Left forelimb (tissue), 1 donor: ENCODE measurements at places on chromosomes 13 and 19.

DNA sequence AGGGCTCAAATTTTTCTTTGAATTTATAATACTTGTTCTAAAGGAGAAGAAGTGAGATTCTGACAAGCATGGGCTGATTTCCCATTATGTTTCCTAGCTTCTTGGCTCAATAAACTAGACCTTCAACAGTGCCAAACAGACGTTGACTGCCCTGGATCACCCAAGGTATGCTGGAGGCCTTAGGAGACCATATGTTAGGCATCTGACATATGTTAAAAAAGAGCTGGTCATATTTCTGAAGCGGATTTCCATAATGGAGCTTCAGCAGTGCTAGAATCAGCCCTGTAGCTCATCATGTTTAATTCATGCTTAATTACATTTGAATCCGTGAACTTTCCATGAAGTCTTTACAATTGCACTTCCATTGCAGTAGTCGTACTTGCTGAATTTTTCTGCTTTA is 653.3 kb downstream of the DIAPH3 start:
- DNase-seq: no peak

GRCh38 chr19:45448887-45449299 is 18.9 kb upstream of the FOSB start:
- DNase-seq: peak; percentile 64

DNA sequence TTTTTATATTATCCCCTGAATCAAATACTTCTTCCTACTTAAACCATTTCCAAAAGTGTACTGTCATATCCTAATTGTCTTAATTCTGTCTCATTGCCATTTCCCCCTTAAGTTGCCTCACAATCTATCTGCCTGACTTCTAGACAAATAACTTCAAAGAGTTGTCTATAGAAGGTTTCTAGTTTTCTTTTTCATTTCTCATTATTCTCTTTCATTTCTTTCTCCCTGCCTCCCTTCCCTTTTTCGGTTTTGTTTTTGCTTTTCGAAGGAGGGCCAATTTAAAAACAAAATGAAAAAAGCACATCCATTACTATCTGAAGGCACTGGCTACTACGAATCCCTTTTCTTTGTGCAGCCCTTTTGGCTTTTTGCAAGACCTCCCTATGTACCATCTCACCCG is 367.2 kb downstream of the DNAJC15 start:
- DNase-seq: no peak

- DNase-seq: no peak
These were observed 42.7 kb downstream of the SLAIN1 start for GRCh38 chr13:77740097-77740735.

DNA sequence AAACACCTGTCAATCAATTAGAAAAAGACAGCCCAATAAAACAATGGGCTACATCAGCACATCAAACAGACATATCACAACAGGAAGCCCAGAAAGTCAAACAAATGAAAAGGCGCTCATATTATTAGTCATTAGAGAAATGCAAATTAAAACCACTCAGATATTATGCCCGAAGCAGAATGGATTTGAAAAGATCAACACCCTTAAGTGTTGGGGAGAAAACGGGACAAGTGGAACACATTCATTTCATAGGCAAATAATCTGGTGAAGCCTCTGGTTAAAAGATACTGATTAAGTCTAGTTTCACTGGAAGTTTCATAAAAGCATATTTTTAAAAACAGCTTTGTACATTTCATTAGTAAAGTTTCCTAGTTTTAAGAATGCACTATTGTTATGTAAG is 17.4 kb downstream of the NLRP9 start:
- DNase-seq: no peak

DNA sequence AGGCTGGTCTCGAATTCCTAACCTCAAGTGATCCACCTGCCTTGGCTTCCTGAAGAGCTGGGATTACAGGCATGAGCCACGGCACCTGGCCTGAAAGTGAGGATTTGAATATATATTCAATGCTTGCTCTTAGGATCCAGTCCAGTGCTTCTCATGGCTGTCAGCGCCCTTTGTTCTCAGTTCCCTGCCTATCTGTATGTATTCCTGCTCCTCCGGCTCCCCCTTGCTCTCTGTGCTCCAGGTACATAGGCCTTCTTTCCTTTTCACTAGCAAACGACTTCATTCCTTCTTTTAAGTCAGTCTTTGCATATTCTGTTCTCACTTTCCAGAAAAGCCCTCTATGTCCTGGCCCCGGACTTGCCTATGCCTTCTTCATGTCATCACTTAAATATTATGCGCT is 232.8 kb downstream of the DACH1 start:
- DNase-seq: no peak

- no peak for DNase-seq
These were observed 7.5 kb downstream of the COG3 start for GRCh38 chr13:45472171-45472705.

DNA sequence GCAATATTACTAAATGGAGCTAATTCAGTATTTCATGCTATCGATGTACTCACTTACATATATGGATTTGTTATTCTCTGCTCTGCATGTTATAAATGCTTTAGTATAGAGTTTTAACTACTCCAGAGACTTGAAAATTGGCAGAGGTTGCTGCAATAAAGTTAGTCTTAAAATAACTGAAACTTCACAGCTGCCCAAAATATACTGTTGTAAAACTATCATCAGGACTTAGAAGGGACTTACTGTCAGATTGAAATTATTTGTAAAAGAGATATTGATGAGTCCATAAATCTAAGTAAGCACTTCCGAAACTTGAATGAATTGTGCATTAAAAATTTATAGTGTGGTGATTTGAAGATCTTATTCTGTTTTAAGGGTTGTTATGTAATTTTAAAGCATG is 1178.2 kb upstream of the PCDH20 start:
- no peak for DNase-seq

DNA sequence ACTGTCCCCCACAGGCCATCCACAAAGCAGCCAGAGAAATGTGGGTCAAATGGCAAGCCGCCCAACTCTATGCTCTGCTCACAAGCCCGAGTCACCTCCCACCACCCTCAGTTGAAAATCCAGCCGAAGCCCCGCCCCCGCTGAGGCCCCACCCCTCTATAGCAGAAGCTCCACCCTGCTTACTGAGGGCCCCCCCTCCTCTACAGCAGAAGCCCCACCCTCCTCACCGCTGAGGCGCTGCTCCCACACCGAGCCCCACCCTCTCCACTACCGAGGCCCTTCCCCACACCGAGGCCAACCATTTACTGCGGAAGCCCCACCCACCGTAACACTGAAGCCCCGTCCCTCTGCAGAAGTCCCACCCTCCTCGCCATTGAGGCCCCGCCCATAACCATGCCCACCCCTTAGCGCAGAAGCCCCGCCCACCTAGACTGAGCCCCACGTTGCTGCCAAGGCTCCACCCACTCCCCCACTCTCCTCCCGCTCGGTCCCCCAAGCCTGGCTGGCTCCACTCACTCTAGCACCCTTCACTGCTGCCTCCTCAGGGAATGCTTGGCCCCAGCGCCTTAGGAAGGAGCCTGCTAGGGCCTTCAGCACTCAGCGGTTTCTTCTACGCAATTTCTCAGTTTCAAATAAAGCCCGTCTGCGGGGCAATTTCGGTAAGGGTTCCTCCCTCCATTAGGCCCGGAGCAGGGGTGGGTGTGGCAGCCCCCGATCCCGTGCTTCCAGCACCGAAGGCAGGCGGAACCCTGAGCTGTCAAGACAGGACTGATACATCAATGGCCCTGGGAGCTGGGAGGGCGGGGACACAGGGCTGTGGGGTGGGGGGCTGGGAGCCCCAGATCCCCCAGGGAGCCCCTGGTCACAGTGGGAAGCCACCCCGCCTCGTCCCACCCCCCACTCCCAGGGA is 9.0 kb upstream of the MYDGF start:
- DNase-seq: no peak

DNA sequence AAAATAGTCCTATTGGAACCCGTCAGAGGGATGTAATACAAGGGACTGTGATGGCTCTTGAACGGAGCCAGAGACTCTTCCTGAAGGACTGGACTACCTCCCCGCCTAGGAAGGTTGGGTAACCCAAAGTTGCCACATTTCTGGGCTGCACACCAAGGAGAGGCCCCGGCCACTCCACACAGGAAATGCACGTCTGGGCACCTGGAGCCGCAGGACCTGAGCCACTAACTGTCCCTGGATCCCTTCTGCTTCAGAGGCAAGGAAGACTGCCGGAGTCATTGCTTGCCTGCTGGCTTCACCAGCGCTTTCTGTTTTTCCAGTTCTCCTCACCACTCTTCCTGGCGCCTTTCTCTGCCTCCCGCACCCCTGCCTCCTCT is 1.2 kb upstream of the FLT1 start:
- DNase-seq: no peak

GRCh38 chr19:1276628-1277022 is 1.3 kb downstream of the FAM174C start:
- no peak for DNase-seq

- DNase-seq: no peak
These were observed 55.9 kb upstream of the LATS2 start for GRCh38 chr13:21117104-21117809.

DNA sequence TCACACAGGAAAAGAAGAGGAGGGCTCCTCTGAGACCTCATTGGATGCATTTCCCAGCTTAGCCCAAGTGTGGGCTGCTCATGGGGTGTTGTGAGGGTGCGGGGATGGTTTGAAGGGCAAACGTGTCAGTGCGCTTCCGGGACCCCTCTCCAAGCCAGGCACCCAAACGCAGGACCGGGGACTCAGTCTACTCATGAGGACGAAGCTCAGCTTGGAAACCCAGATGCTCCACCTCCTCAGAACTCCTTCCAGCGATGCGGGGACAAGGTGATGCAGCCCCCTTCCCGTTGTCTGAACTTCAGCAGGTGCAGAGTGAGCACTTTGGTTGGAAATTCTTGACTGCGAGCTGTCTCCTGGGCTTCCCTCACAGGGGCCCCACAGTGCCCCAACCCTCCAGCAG is 33.1 kb upstream of the MTIF3 start:
- DNase-seq: no peak

DNA sequence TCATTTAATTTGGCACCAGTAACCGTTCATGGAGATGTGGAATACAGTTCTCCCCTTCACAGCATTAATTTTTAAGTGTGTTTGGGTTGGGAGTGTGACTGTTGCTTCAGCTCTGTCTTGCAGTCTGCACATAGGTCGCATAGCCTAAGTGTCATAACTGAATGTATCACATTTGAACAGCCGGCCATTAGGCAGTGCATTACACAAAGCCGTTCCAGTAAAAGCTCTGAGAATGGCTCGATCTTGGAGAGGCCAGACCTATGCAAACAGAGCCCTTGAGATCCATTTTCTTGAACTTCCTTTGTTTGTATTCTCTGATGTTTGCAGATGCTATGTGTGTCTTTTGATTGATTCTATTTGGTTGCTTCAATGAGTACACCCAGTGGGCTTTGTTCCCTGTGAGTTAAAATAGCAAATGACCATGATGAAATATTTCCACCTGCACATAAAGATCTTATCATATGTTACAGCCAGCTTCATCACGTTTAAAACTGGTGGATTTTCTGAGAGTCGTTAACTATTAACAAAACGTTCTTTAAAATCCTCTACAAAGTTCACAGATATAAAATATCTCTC is 1104.9 kb upstream of the SLC10A2 start:
- DNase-seq: no peak

DNA sequence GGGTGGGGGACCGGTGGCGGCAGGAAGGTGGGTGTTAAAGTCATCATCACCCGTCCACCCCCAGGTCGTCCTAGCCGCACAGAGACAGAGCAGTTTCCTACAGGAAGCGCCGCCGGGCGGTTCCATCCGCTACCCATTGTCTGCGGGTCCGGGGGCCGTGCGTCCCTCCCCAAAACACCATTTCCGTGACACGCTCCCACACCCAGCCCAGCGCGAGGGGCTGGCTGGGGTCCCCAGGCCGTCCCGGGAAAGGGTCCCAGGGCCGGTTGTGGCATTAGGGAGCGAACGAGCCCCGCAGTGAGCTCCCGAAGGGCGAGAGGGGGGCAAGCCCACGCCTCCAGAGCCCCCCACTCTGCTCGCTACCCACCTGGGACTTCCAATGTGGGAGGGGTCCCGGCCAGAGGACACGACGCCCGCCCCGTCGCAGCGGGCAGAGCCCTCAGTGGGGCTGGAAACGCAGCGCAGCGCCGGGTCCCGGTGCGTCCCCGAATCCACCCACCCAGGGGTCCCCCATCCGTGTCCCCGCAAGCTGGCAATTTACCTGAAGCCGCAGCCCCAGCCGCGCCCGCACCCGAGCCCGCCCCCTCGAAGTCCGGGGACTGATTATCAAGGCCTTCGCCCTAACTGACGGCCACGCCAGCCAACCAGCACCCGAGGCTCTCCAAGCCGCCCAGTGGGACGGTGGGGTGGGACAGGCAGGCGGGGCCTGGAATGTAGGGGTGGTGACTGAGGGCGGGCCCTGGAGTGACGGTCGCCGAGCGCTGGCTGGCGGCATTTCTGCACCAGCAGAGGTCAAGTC is at the start of gene KANK3:
Gene KANK3 (minus strand): TSS at position 579 of the 799 bp plus-strand sequence. CDS start 5,434 bp downstream, outside the sequence.
- peak; percentile 86 for DNase-seq

DNA sequence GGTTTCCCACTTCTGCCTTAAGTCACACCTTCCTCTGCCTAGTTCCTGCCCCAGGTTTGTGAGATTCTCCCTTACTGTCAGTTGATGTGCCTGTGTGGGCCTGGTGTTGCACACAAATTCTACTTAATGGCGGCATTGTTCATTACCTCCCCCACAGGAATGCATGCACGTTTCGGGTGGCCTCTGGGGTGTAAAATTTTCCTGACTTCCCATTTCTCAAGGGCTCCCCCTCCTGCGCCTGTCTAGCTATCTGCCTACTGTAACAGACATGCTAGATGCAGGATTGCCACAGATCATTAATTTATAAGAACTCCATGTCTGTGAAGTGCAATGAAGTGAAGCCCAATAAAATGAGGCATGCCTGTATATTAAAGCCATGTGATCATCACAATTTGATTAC is 1466.3 kb downstream of the PCDH9 start:
- no peak for DNase-seq

DNA sequence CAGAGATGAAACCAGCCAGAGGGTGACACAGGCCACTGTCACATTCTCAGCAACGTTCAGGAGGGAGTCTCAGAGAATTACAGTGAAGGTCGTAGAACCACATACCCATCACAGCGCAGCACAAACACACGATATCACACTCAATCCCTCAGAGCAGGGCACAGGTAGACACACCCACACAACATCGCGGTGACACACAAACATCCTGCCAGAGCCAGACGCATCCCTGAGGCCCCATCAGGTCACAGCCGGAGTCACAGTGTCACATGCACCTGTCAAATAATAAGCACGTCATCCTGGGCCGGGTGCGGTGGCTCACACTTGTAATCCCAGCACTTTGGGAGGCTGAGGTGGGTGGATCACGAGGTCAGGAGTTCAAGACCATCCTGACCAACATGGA is 17.5 kb downstream of the ELAVL3 start:
- no peak for DNase-seq
